Hematopoietic multipotent progenitor cell treated with erythropoietin and hydrocortisone succinate and interleukin-3 and kit ligand, for 15 days (in vitro differentiated cells): ENCODE measurements at places on chromosomes 3 and 15.

DNA sequence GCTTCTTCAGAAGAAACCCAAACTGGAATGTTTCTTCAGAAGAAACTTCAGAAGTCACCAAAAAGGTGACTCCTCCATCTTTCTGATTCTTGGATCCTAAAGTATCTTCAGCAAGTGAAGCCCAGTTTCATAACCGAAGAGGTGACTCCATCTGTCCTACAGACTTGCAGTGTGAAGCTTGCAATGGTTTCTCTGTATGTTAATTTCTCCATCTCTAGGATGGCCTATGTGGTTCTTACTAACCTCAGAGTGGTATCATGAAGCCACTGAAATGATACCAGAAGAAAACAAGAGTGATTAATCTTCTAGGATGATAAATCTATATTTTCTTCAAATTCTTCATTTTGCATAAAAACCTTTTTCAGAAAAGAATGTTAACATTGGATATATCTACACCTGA lies 495 bp upstream of the AQP9 start:
- no peak for DNase-seq

GRCh38 chr15:82132742-82133141 lies 86.9 kb upstream of the MEX3B start:
- DNase-seq, result no peak

DNA sequence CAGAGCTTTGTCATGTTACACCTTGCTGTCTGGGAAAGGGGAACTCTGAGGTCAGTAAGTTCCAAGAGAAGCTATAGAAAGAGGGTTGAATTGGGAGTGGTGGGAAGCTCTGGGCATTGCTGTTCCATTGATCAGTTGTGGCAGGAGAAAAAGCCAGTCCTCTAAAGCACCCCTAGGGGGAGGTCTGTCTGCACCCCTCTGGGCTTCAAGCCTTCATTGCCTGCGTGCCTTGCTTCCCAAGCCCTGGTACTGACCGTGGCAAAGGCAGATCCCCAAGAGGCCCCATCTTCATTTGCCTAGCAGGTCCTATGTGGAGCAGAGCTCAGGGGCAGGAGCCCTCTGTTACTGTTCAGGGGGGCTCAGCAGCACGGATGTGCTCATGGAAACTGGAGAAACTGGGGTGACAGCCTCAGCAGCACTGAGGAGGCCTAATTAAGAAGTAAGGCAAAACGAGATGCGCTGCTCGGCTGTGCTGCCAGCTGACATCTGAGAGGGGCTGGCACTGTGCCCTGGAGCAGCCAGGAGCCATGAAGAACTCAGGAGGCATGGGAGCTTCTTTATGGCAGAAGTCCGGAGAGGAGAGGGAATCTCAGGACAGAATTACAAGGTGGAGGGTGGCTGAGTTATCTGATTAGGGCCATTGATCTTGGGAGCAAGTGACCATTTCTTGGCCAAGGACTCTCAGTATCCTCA lies 270.9 kb downstream of the RPLP1 start:
- DNase-seq, result no peak

DNA sequence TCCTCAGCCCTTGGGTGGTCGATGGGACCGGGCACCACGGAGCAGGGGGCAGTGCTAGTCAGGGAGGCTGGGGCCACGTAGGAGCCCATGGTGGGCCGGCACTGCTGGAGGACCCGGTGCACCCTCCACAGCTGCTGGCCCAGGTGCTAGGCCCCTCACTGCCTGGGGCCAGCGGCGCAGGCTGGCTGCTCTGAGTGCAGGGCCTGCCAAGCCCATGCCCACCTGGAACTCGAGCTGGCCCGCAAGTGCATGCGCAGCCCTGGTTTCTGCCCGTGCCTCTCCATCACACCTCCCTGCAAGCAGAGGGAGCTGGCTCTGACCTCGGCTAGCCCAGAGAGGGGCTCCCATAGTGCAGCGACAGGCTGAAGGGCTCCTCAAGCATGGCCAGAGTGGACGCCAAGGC lies 42.1 kb downstream of the KLHDC8B start:
- no peak for DNase-seq

GRCh38 chr15:85489773-85490493 lies 109.5 kb downstream of the AKAP13 start:
- DNase-seq, result no peak

- no peak for DNase-seq
These were observed 359.4 kb downstream of the VPS13C start for GRCh38 chr15:61700803-61701202.

DNA sequence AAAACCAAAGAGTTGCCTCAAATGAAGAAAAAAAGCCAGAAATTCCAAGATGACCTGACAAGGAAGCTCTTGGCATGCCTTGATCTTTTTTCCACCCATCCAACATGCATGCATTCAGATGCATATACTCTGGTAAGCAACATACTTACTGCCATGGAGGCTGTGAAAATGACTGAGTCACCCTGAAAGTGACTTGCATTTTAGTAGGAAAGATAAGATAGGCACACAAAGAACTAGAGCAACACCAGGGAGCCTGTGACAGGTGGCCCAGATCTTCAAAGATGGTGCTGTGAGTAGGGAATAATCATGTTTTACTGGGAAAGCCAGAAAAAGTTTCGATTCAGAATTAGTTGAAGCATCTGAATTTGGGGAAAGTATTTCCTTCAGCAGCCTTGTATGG lies 185.1 kb upstream of the SLCO3A1 start:
- DNase-seq, result no peak

DNA sequence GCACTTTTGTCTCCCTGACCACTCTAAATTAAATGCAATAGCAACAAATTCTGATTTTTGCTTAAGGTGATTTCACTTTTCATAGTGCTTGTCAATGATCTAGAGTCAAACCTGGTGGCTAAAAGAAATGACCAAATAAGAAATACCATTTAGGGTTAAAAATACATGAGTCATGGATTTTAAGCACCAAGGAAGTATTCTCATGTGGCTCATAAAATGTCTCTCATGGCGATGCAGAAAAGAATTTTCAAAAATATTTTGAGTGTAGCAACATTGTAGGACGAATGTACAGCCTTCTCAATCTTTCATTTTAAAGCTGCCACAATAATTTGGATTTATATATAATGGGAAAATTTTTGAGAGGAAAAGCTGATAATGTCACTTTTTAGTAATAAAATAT lies 193.6 kb downstream of the EPHA3 start:
- DNase-seq, result no peak

DNA sequence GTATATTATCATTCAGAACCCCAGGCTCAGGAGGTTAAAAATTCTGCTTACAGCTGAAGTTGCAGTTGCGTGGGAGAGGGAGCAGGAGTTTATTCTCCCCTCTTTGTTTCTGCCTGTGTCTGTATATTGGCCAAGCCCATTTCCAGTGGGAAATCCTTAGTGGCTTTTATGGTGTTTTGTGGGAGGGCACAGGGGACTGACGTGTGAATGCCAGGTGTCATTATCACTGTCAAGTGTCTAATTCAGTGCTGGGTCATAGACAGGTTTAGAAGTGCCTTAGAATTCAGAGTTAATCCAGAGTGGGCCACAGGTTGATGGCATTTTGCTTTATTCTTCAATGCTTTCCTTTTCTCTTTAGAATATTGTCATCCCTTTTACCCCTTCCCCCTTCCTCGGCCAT lies 33.4 kb downstream of the SLCO3A1 start:
- no peak for DNase-seq

DNA sequence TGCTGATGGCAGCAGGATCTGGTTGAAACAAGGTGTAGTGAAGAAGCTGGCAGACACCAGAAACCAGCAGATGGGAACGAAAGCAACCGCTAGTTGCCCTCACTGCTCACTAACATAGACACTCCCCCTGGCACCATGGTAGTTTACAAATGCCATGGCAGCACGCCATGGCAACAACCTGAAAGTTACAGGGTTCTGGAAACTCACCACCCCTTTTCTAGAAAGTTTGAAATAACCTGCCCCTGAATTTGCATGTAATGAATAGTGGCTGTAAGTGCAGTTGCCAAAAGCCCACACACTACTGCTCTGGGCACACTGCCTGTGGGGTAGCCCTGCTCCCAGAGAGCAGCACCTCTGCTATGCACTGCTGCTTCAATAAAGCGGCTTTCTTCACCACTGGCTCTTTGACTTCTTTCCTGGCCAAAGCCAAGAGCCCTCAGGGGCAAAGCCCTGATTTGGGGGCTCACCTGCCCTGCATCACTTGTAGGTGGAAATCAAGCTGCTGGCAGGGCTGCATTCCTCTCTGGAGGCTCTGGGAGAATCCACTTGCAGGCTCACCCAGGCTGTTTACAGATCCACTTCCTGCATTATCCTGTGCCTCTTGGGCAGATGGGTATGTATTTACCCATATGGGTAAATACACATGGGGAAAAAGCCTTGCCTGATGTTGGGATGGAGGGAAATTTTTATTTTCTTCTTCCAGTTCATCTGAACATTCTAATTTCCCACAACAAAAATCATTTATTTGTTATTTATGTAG lies 2.0 kb upstream of the GP9 start:
- peak; percentile 88 for DNase-seq

DNA sequence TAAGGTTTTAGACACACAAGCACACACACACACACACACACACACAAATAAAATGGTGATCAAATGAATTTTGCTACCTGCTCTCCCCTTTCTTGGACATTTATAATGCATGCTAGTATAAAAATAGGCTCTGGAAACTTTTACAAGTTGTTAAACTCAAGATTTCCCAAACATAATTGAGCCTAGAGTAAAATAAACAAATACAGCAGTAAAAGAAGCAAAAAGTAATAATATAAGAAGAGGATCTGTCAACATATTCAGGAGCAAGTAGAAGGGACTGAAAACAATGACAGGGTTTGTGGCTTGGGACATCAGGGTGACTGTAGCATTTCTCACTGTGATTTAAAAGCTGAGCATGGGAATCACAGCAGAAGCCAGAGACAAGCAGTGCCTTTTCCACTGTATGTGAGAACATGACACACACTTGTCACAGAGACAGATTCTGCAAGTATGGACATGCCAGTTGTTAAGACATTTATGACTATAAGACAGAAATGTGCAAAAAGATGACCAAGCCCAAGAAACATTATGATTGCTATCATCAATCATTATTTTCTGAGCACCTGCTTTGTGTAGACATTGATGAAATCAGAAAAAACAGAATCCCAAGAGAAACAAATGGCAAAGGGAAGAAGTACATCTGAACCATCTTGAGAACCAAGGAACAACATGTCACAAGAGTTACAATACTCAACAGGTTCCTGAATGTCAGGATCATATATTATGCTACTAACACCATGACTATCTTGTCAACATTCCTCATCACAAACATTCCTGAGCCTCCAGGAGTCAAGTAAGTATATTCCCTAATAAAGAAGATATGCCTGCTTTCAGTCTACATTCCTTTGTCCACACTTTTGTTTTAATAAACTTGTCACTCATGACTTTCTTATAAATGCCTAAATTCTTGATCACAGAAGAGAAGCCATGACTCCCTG lies 7.1 kb downstream of the THRB start:
- DNase-seq, result no peak

DNA sequence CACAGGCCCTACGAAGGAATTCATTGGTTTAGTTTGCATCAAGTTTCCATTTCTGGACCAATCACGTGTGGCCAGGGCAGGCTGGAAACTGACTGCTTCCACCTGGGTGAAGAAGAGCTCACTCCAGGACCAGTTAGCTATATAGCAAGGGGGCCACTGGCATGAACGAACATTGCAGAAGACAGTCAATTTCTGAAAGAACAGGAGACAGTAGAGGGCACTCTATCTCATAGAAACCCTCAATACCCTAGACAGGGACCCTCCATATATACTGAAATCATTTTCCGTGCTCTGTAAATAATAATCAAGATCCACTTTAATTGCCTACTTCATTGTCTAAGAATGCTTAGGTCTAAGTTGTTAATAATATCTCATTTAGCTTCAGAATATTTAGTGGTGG lies 215.6 kb downstream of the CADPS start:
- no peak for DNase-seq

GRCh38 chr3:88984256-88984655 lies 123.2 kb upstream of the EPHA3 start:
- no peak for DNase-seq

- no peak for DNase-seq
These were observed 33.4 kb downstream of the PRKCD start for GRCh38 chr3:53194210-53195065.
